ENCODE measurements at places on chromosomes 3 and 15.

DNA sequence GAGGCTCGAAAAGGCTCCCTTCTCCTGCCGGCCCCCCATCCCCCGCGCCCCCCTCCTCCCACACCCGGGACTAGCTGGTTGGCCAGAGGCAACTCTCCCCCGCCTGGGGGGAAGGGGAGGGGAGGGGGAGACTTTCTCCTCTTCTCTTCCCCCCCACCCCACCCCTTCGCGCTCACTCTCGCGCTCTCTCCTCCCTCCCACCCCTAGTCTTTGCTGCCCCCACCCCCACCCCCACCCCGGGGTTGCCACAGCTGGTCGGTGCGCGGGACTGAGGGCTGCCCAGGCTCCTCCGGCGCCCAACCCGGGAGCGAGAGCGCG is 710 bp downstream of the MECOM start:
- DNase-seq = no peak

DNA sequence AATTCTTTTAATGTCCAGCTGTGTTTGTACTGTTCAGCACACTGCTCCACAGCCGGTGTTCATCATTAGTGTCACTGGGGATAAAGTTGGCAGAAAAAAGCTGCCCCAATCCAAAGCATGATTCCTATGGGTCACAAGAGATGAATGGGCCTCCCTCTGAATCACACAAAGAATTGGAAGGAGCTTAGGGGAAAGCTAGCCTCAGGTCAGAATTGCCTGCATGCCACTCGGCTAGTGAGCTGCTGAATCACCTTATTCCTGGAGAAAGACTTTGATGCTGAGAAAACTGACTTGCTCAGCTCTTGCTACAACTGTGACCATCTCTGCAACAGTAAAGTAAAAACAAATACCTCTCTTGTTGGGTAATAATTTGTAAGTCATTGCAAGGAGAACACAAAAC is 3.5 kb downstream of the CCK start:
- DNase-seq = no peak

DNA sequence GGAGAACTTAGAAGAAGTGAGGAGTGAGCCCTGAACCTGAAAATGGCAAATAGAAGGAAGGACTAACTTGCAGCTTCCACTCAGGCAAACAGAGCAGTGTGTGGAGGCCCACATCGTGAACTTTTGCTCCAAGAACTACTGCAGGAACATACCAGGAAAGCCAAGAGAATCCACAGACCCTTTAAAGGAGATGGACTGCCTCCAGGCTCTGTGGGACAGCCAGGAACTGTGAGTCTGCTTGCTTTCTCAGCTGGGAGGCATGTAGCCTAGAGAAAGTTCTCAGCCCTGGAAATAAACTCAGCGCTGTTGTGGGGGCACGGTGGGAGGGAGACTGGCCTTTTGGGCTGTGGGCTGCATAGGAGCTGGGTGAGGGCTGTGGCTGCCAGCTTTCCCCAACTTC is 93.0 kb downstream of the SNRK start:
- no peak for DNase-seq

DNA sequence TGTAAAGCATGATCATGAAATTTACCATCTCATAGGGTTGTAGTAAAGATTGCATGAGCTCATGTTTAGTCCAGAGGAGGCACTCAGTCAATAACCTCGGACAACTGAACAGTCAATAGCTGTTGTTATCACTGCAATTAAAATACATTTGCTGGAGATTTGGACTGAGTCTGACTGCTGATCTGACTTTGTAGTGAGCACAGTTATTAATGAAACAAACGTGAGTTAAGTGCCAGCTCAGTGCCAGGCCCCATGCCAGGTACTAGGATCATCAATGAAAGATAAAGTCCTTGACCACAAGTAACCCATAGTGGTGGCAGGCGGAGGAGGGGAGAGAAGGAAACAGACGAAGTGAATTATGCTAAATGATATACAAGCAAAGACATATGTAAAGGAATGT is 43.7 kb upstream of the PRICKLE2 start:
- no peak for DNase-seq

DNA sequence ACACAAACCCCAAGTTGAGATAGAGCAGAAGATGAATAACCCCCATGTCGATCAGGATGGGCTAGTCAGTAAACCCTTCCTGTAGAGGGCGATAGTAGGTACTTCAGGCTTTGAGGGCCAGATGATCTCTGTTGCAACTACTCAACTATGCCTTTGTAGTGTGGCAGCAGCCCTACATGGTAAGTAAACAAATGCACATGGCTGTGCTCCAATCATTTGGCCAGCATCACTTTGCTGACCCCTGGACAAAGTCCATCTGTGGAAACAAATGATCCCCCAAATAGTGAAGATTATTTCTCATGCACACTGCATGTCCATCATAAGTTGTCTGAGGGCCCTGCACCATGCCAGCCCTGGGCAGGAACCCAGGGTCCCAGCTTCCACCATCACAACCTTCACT is 402.2 kb upstream of the PROK2 start:
- DNase-seq = no peak
